ENCODE measurements at places on chromosomes 11 and 22. TPM values are rescaled to one million over a fixed set of nuclear protein-coding genes. Genes with fewer than 3 reads are reported as not detected.

The RPL3 gene
- 1,499 TPM for total RNA-seq

The ISX gene
- total RNA-seq, result 3.0 TPM

The MS4A15 gene
- not detected for total RNA-seq

The GRK3 gene
- total RNA-seq, result 16.7 TPM

The MGAT3 gene
- not detected for total RNA-seq

The USP2 gene
- total RNA-seq, result 7.2 TPM

The NLRP14 gene
- not detected for total RNA-seq

DNA sequence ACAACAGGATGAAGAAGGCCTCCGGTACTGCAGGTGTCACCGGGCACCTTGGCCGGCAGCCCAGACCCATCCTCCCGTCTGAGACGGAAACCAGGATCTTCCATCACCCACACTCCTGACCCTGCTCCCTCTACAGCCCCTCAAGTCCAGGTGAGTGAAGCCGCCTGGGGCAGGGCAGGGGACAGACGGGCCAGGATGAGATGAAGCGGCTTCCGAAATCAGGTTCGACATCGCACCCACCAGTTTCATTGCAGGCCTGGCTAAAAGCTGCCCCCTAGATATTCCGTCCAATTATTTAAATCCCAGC, 639.1 kb downstream of the TBC1D22A start:
- H3K27ac ChIP-seq, result no peak overlapping the region
- H3K4me1 ChIP-seq, result no peaks in the 10 kb centered on the region
- no peaks in the 10 kb centered on the region for H3K36me3 ChIP-seq
- DNase-seq, result no peak
- H3K27me3 ChIP-seq, result peaks cover 2% of the 10 kb centered on the region

- no peaks in the 10 kb centered on the region for H3K27me3 ChIP-seq
- H3K4me1 ChIP-seq, result no peaks in the 10 kb centered on the region
- 0 out of 3 replicates have a peak, but pooled peaks cover 8% of the 10 kb centered on the region for H3K36me3 ChIP-seq
- no peak overlapping the region for H3K4me3 ChIP-seq
- no peak overlapping the region for H3K27ac ChIP-seq
Observed at GRCh38 chr22:28064920-28065319, 145.9 kb upstream of the PITPNB start.

GRCh38 chr11:115377882-115378296, 126.3 kb downstream of the CADM1 start:
- H3K4me1 ChIP-seq, result peaks cover 44% of the 10 kb centered on the region
- H3K4me3 ChIP-seq, result no peak overlapping the region
- H3K27ac ChIP-seq, result no peak overlapping the region
- no peaks in the 10 kb centered on the region for H3K36me3 ChIP-seq
- peak; percentile 91 for DNase-seq

DNA sequence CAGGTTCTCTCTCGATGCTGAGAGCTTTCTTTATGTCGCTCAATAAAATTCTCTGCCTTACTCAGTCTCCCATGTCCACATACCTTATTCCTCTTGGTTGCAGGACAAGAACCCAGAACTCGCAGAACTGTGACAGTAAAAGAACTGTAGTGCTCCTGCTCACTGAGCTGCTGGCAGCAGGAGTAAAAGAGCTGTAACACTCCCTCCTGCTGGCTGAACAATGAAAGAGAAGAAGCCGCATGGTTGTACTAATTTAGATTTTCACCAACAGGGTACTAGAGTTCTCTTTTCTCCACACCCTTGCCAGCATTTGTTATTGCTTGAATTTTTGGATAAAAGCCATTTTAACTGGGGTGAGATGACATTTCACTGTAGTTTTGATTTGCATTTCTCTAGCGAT, 433.2 kb downstream of the GUCY1A2 start:
- no peaks in the 10 kb centered on the region for H3K27me3 ChIP-seq
- no peaks in the 10 kb centered on the region for H3K4me1 ChIP-seq
- H3K27ac ChIP-seq, result no peak overlapping the region
- no peak overlapping the region for H3K4me3 ChIP-seq
- DNase-seq, result peak; percentile 20
- H3K36me3 ChIP-seq, result no peaks in the 10 kb centered on the region

DNA sequence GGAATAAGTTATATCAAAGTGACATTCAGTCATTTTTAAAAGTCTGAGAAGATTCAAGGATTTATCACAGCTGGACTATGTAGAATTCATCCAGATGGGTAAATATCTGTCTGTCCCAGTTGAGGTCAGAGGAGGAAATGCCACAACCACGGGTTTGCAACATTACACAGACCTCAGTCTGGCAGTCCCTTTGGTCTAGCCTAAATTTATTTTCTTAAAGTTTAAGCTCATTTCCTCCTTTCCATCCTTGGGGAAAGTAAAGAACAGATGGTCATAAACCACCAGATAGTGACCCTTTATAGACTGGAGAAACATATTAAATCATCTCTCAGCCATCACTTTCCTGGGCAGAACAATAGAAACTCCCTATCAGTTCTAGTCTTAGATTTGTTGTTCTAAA, 238.4 kb upstream of the DDI1 start:
- no peak overlapping the region for H3K4me3 ChIP-seq
- H3K27ac ChIP-seq, result no peak overlapping the region
- DNase-seq, result no peak
- no peaks in the 10 kb centered on the region for H3K4me1 ChIP-seq

- DNase-seq, result no peak
- H3K36me3 ChIP-seq, result no peaks in the 10 kb centered on the region
- no peaks in the 10 kb centered on the region for H3K27me3 ChIP-seq
- no peak overlapping the region for H3K27ac ChIP-seq
- no peak overlapping the region for H3K4me3 ChIP-seq
- H3K4me1 ChIP-seq, result no peaks in the 10 kb centered on the region
Observed at GRCh38 chr22:11253000-11253511, 4274.9 kb upstream of the OR11H1 start.

GRCh38 chr22:45620706-45621105, 50.9 kb upstream of the ATXN10 start:
- H3K27ac ChIP-seq, result no peak overlapping the region
- H3K27me3 ChIP-seq, result 0 out of 2 replicates have a peak, but pooled peaks cover 1% of the 10 kb centered on the region
- DNase-seq, result no peak
- no peak overlapping the region for H3K4me3 ChIP-seq
- H3K4me1 ChIP-seq, result peaks cover 16% of the 10 kb centered on the region

DNA sequence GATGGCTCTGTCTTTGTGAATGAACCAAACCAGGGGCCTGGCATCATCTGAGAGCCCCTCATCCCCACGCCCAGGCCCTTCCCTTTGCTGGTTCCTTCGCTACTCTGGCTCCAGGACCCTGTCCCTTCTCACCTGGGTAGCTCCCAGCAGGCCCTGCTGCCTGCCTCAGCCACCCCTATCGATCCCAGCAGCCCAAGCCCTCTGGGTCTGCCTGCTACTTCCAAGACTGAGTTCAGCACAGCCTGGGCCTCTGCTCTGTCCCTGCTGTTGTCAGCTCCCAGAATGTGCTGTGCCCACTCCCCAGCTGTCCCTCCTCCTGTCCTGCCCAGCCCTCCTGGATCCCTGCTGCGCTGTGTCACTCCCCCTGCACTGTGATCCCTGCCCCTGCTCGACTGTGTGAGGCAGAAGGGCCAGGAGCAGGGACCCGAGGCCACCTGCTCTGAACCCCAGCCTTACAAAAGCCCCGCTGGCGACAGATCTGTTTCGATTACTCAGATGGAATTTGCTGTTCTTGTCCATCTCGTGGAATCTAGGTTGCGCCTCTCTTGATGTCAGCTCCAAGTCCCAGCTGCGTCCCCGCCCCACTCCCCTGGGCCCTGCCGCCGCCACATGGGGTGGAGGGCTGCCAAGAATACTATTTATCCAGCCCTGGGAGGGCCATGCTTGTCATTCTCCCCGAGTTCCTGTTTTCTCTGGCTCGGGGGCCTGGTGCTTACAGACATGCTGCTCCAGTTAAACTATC, 13.0 kb downstream of the MRPL21 start:
- H3K27me3 ChIP-seq, result no peaks in the 10 kb centered on the region
- DNase-seq, result no peak
- H3K4me1 ChIP-seq, result no peaks in the 10 kb centered on the region
- no peak overlapping the region for H3K27ac ChIP-seq
- peaks cover 33% of the 10 kb centered on the region for H3K36me3 ChIP-seq

DNA sequence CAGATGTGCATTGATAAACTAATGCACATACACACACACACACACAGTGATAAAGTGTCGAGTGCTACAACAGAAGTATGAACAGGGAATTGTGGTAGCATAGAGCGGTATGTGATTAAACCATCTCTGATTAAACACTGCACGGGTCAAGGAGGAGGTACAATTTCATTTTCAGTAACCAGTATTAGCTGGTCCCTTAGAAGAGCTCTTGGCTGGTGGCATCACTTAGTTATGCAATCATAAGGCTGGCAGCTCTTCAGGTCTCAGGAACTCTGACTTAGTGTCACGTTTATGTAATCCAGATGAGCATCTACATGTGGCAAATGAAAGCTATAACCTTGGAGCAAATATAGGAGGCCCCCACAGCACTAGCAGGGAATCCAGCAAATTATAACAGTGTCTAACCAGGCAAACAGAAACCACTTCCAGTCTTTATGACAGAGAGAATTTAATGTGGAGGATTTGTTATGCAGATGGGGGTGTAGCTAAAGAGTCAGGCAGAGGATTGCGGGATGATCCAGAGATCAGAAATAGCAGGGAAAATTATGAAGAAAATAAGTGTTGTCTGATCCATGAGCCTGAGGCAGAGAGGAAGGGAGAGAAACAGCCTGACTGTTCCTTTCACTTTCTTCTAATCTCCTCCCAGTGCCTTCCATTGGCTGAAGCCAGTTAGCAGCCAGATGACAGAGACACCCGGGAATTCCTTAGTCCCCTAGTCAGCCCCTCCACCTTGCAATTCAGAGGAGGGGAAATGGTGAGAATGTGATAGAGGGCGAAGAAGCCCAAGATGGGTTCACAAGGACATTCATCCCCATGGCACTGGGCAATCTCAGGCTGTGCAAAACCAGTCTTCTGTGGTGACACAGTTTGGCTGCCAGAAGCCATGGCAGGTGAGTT, 533.1 kb upstream of the TENM4 start:
- no peaks in the 10 kb centered on the region for H3K36me3 ChIP-seq
- H3K4me1 ChIP-seq, result no peaks in the 10 kb centered on the region
- no peak overlapping the region for H3K4me3 ChIP-seq
- no peak overlapping the region for H3K27ac ChIP-seq
- H3K27me3 ChIP-seq, result no peaks in the 10 kb centered on the region
- no peak for DNase-seq

DNA sequence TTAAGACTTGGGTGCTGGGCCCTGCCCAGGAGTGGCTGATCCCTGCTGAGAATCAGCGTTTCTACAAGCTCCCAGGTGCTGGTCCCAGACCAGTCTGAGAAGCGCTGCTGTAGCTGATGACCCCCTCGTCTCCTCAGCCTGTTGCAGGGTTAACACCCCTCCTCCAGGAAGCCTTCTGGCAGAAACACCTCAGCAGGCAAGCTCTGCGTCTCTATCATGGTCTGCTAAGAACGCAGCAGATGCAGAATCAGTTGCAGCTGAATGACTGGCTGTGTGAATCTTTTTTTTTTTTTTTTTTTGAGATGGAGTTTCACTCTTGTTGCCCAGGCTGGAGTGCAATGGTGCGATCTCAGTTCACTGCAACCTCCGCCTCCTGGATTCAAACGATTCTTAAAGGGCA, 132.5 kb downstream of the CACNA1I start:
- H3K36me3 ChIP-seq, result no peaks in the 10 kb centered on the region
- no peak overlapping the region for H3K27ac ChIP-seq
- no peak for DNase-seq
- H3K4me3 ChIP-seq, result no peak overlapping the region

- H3K4me3 ChIP-seq, result peak overlapping the region; percentile 54
- H3K4me1 ChIP-seq, result peaks cover 48% of the 10 kb centered on the region
- no peak for DNase-seq
- H3K27ac ChIP-seq, result no peak overlapping the region
- H3K36me3 ChIP-seq, result no peaks in the 10 kb centered on the region
Observed at GRCh38 chr11:76161261-76161961, 44.9 kb downstream of the WNT11 start.

- H3K27me3 ChIP-seq, result no peaks in the 10 kb centered on the region
- peaks cover 29% of the 10 kb centered on the region for H3K4me1 ChIP-seq
- H3K4me3 ChIP-seq, result no peak overlapping the region
- no peak for DNase-seq
- H3K36me3 ChIP-seq, result no peaks in the 10 kb centered on the region
Observed at GRCh38 chr22:36010882-36011281, 17.7 kb downstream of the RBFOX2 start.

- no peaks in the 10 kb centered on the region for H3K27me3 ChIP-seq
- no peaks in the 10 kb centered on the region for H3K36me3 ChIP-seq
- no peak for DNase-seq
- H3K27ac ChIP-seq, result no peak overlapping the region
Observed at GRCh38 chr22:25567251-25567675, 2.8 kb downstream of the GRK3 start.

DNA sequence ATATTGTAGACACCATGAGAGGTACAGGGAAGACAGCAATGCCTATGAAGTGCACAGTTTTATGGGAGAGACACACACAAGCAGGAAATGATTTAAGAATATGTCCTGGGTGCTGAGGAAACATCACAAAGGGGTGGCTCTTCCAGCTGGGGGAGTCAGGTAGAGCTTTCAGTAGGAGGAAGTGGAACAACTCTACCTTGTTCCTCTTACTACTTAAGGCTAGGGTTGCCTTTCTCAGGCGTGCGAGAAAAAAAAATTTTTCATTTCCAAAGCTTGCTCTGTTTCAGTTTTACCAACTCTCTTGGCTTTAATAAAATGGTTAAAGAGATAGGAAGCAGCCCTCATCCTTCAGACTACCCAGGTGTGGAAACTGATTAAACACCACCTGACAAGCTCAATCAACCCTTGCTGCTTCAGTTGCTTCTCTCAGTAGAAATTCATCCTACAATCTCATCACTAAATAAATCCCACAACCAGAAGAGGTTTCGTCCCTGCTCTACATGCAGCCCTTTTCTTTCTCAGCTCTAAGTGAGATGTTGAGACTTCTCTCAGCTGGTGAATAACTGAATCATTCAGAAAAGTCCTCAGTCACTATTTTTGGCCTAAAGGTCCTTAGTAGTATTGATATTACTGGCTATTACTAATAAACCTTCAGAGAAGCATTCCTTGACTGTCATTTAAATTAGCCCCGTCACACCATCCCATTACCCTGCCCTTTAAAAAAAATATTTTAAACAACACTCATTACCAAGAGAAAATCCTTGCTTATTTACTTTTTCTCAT, 5.9 kb downstream of the ABTB2 start:
- DNase-seq, result no peak
- peaks cover 96% of the 10 kb centered on the region for H3K4me1 ChIP-seq
- no peaks in the 10 kb centered on the region for H3K27me3 ChIP-seq
- H3K4me3 ChIP-seq, result no peak overlapping the region

- no peaks in the 10 kb centered on the region for H3K36me3 ChIP-seq
- DNase-seq, result peak; percentile 68
- H3K4me1 ChIP-seq, result peaks cover 78% of the 10 kb centered on the region
- peak overlapping the region; percentile 30 for H3K4me3 ChIP-seq
Observed at GRCh38 chr11:76772100-76772782, 10.9 kb upstream of the TSKU start.

- no peak overlapping the region for H3K4me3 ChIP-seq
- no peak for DNase-seq
- peaks cover 3% of the 10 kb centered on the region for H3K27me3 ChIP-seq
- H3K27ac ChIP-seq, result no peak overlapping the region
- no peaks in the 10 kb centered on the region for H3K36me3 ChIP-seq
Observed at GRCh38 chr22:46479046-46479445, 58.4 kb downstream of the CELSR1 start.

- H3K27ac ChIP-seq, result peak overlapping the region; percentile 6
- H3K4me1 ChIP-seq, result peaks cover 70% of the 10 kb centered on the region
- DNase-seq, result no peak
- H3K4me3 ChIP-seq, result peak overlapping the region; percentile 75
Observed at GRCh38 chr22:19122752-19123492, 710 bp upstream of the DGCR2 start.

GRCh38 chr11:16380941-16381568, 24.7 kb upstream of the SOX6 start:
- H3K27ac ChIP-seq, result no peak overlapping the region
- no peak overlapping the region for H3K4me3 ChIP-seq
- no peaks in the 10 kb centered on the region for H3K27me3 ChIP-seq
- no peak for DNase-seq

All from HepG2 (cell line).